ENCODE measurements at places on chromosomes 6 and 20.

DNA sequence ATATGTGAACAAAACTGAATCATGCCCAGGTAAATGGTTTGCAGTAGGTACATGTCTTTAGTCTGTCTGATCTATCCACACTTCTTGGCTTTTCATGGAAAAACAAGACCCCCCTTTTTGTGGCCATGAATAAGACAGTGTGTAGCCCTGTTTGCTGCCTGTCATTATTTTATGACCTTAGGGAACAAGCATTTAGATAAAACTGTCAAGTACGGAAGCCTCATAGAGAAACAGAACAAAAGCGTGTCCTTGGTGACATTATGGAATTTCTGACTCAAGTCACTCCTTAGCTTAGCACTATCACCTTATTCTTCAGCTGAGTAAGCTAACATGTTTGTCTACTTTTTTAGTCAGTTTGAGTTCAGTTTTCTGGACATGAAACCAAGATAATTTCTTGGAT lies 476.2 kb downstream of the ADGRB3 start:
- no peak for DNase-seq

DNA sequence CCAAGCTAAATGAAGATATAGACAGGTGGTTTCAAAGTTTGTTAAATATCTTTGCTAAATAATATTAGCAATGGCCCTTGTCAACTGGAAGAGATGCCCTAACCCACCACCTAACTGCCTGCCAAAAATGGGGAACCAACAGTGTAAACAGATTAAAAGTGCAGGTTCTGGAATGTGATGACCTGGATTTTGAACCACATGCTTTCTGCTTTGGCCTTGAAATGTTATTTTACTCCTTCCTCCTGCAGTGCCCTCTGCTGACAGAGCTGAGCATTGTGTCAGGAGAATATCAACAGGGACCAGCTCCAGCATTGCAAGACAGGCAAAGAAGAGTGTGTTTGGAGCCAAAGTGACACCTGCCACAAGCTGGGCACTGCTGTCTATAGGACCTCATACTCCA lies 226.6 kb downstream of the MYLK4 start:
- DNase-seq = no peak

- no peak for DNase-seq
Observed at GRCh38 chr6:104702126-104702841, 157.4 kb downstream of the HACE1 start.

DNA sequence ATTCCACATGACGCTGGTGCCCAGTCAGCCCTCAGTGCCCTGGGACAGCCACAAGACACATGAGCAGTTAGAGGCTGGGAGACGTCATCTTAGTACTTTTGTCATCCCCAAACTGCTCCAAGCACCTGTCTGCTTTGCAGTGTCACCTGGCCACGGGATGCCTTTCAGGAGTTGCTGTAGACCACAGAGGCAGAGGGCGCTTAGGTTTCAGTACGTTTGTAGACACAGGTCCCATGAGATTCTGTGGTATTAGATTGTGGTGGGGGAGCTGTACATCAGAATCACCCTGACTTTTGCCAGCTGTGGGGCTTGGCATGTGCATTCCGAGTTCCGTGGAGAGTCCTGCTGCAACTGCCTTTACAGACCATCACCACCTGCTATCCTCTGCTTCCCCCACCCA lies 16.7 kb downstream of the MAVS start:
- DNase-seq = no peak

GRCh38 chr6:78989191-78989590 lies 88.9 kb downstream of the PHIP start:
- DNase-seq = no peak

GRCh38 chr6:73823046-73823735 lies 127.2 kb downstream of the CD109 start:
- no peak for DNase-seq

GRCh38 chr20:23410916-23411695 lies 10.2 kb downstream of the NAPB start:
- no peak for DNase-seq

GRCh38 chr6:111973118-111973761 lies 80.7 kb upstream of the CCN6 start:
- DNase-seq = peak; percentile 78

- no peak for DNase-seq
Observed at GRCh38 chr6:84536885-84537638, 227.3 kb downstream of the TBX18 start.

- DNase-seq = no peak
Observed at GRCh38 chr6:77313595-77313994, 149.7 kb downstream of the HTR1B start.

Measured in CD4-positive, alpha-beta T cell treated with Interleukin-6 at 100 ng/mL for 8 hours (primary cell).